EL (cell line): ENCODE measurements at places on chromosomes 6 and 20.

GRCh38 chr6:129567374-129567773 lies 142.6 kb downstream of the ARHGAP18 start:
- DNase-seq, result peak; percentile 15

DNA sequence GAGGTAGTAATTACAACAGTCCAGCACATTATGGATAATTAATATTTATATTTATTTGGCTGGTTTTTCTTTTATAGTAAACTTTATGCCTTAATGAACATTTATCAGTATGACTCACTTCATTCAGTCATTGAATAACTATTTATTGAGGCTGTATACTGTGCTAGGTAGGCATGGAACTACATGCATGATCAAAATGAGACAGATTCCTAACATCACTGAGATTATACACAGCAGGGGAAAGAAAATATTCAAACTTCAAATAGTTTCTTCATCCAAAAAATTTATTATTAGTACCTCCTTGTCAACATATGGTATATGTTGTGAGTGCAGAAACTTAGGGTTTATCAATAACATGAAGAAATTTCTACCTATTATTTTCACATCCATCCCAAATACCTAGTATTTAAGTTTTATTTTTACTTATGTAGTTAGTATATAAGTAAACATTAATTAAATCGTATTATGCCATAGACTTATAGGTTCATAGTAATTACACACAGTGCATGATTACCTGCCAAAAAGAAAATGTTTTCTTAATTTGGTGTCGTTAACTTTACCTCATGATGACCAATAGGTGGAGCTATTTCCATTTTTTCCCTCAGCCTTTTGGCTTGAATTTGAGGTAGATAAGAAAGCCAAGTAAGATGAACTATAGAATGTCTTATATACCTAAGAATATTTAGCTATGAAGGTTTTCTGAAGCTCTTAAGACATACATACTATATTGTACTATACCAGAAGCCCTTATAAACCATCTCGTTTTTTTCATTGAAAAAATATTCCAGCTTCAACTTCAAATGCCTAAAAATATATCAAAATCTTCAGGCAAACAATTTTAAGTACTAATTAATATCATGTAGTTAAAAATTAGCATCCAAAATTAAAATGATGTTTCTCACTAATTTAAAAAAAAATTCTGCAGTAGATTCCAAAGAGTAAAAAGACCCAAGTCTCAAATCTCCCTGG lies 12.5 kb upstream of the TMEM30A start:
- peak; percentile 66 for DNase-seq

GRCh38 chr20:23672158-23672557 lies 16.7 kb downstream of the CST4 start:
- DNase-seq, result no peak

GRCh38 chr20:415820-416322 lies 7.8 kb downstream of the RBCK1 start:
- no peak for DNase-seq

DNA sequence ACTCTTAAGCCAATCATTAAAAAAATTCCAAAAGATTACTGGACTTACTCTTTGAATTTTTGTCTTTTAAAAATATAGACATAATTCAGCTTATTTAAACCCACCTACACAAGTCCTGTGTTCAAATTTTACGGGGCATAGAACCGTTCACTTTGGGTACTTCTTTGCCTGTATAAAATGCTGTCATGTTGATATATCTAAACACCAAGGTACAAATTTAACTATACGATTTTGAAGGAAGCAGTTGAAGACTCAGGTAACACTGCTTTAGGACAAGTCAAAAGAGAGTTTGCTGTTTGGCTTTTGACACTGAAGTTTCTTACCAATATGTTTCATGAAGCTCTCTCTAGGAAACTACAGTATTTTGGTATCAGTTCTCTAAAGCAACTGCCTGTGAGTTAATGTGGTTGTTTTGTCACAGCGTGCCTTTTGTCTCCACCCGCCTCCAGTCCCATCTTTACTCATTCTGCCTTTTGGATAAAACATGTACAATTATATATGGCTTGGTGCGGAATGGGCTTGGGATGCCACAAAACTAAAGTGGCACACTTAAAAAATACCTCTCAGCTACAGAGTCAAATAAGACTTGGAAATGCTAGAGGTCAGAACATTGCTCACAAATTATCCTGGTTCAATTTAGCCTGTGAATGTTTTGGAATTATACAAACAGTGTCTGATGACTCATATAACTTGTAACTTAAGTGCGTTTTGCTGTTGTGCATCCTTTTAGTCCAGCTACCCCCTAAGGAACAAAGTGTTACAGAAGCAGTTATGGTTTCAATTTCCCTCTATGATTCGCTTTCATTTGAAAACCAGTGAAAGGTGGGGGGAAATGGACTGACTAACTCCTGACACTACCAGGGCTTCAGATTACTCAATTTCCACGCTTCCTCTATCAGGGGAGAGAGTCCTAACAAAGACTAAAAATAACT lies 38.7 kb downstream of the RGS17 start:
- DNase-seq, result peak; percentile 68

GRCh38 chr20:3694864-3695263 lies 13.1 kb upstream of the ADAM33 start:
- no peak for DNase-seq

DNA sequence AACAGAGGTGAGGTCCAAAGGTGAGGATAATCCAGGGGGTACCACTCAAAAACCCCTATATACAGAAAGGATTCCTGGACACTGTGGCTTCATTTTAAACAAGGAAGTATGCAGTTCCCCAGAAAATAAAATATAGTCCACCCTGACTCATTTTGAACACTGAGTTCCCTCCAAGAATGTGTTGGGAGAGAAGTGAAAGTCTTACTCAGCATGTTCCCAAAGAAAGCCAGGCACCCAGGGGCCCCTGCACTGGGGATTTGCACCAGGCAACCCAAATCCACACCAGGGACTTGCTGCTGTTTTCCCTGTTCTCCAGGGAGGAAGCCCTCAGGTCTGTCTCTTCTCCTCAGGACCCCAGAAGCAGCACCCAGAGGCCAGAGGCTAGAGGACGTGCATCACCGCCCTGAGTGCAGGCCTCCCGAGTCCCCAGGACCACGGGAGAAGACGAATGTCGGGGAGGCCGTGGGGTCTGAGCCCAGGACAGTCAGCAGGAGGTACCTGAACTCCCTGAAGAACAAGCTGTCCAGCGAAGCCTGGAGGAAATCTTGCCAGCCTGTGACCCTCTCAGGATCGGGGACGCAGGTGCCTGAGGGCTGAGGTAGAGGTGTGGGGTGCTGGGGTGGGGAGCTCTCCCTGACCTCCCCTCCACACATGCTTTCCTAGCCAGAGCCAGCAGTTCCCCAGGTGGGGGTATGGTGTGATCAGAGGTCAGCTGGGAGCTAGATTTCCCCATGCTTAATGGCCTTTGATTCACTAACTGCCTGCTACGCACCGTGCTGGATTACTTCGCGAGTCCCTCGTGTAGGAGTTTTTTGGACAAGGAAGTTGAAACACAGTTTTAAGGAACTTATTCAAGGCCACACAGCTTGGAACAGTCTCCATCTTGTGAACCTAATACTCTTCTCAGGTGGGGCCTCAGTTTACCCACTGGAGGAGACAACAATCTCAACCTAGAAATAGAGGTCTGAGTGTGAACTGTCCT lies 3.3 kb downstream of the FGD2 start:
- no peak for DNase-seq

- no peak for DNase-seq
These were observed 215.1 kb upstream of the CNR1 start for GRCh38 chr6:88381289-88381642.

GRCh38 chr6:88211446-88211845 lies 45.3 kb upstream of the CNR1 start:
- no peak for DNase-seq

GRCh38 chr6:1291381-1291780 lies 20.5 kb upstream of the FOXQ1 start:
- DNase-seq, result no peak

DNA sequence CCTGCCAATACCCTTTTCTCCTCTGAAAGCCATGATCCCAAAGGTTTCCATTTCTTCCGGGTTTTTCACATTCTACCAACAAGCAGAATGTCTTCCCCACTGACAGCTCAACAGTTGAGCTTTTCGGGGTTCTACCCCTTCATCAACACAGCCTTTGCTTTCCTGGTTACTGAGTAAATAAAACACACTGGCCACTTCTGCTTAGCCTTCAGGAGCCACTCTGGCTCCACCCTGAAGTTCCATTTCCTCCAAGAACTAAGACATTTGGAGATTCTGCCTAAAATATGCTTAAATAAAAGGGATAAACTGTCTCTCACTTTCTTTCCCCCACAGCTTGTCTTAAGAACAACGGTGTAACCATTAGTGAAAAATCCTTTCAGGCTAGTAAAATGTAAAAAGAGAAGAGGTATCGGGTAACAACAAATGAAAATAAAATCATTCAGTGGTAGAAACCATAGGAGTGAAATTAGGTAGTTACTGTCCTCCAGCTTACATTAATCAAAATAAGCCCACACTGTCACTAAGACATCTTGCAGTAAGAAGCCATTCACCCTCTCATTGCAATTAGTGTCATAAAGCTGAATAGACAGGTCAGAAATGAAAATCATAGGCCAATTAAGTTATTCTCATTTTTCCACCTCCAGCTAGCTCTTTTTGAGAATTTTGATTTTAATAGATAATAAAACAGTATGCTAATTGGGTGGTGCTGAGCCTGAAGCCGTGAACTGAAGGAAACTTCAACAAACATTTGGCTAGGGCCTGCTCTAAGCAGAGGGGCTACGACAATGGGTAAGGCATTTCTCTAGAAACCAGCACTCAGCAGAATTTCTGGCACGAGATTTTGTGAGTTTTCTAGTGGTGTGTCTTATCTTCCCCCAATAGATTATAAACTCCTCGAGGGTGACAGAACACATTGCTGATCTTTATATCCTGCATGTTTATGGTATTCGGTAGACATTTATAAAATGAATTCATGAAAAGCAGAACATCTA lies 194.2 kb downstream of the KHDC1L start:
- DNase-seq, result no peak

- DNase-seq, result no peak
These were observed 58.2 kb upstream of the FOXP4 start for GRCh38 chr6:41487860-41488432.

DNA sequence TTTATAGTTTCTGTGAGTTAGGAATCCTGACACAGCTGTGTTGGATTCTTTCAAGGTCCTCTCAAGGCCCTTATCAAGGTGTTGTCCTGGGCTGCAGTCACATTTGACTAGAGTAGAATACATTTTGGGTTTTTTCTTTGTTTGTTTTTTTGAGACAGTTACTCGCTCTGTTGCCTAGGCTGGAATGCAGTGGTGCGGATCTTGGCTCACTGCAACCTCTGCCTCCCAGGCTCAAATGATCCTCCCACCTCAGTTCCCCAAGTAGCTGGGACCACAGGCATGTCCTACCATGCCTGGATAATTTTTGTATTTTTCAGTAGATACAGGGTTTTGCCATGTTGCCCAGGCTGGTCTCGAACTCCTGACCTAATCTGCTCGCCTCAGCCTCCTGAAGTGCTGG lies 15.7 kb downstream of the NFYA start:
- no peak for DNase-seq

- no peak for DNase-seq
These were observed 25.2 kb downstream of the TAF4 start for GRCh38 chr20:62040381-62040922.

- DNase-seq, result no peak
These were observed 35.0 kb downstream of the NKAIN2 start for GRCh38 chr6:123838505-123839234.

DNA sequence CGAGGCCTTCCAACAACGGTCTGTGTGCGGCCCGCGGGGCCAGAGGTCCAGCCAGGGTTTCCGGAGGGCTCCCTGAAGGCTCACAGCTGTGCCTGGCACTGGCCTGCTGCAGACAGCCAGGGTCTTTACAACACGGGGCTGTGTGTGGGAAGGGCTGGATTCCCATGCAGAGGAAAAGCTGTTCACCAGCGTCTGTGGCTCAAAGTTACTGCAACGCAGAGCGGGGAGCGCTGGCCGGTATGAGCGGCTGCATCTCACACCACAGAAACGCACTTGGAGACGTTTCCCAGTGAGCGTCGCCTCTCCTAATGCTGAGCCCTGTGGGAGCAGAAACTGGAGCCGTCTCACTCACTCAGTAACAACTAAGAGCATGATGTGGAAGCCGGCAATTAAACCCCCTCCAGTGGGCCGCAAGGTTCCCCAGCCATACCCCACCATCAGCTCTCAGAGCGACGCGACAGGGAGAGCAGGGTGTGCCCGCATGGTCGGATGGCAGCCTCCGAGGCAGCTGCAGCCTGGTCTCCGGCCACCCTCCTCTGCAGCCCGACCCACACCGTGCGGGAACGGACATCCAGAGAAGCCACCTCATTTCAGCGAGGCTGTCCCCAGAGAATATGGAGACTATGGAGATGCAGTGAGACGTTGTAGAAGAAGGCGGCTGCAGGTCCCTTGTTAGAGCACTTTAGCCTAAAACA lies 42.6 kb downstream of the DLL1 start:
- no peak for DNase-seq

DNA sequence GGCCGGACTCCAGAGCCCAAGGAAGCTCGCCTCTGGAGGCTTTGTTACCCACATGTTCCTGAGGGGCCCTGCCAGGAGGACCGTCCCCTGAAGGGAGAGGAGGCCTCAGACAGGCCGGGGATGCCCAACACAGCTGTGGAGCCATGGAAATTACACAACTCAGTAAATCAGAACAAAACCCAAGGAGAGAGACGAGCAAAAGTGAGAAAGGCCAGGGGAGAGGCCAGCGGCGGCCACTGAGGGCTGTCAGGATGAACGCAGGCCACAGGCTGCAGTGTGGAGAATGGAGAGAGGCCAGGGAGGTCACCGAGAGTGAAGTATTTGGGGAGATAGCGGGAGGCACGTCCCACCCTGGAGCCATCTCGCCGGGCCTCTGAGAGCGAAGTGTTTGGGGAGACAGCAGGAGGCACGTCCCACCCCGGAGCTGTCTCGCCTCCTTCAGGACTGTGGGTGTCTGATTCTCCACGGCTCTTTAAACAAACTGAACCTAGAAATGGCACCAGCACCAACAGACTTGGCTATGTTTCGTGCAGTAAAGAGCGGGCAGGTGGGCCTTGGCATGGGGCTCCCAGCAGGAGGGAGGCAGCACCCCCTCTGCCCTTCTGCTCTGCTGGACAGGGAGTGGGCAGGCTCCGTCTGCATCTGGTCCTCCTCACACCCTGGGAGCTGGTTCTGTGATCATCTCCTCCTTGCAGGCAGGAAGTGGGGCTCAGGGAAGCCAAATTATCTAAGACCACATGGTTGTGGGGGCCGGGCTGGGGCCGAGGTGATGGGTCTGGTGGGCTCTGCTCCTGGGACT lies 91.0 kb downstream of the YTHDF1 start:
- DNase-seq, result no peak

- DNase-seq, result no peak
These were observed 32.1 kb downstream of the TGM2 start for GRCh38 chr20:38132910-38133501.

- no peak for DNase-seq
These were observed 402.3 kb downstream of the CDC5L start for GRCh38 chr6:44789806-44790205.

DNA sequence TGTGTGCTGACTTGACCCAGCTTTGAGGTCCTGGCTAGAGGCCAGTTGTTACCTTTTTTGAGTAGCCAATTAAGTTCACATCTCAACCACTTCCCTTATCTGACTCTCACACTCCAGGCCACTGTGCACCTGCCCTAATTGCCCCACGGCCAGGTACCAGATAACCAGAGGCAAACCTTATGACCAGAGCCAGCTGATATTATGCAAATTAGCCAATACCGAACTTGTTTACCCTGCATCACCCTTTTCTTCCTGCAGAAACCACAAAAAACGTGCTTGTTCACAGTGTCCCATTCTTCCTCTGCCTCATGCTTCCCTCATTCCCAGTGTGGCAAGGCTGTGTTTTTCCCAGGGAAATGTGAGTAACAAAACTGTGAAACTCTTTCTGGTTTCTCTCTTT lies 89.3 kb downstream of the HTR1B start:
- no peak for DNase-seq
